ENCODE measurements at places on chromosomes 1 and 21.

GRCh38 chr1:243718893-243719292 is 131.2 kb downstream of the AKT3 start:
- DNase-seq, result no peak

- peak; percentile 67 for DNase-seq
These were observed 93.3 kb downstream of the PDE9A start for GRCh38 chr21:42746593-42747275.

GRCh38 chr1:15132965-15133364 is 20.6 kb upstream of the TMEM51 start:
- DNase-seq, result no peak

- DNase-seq, result no peak
These were observed 159.6 kb upstream of the COL11A1 start for GRCh38 chr1:103267893-103268292.

DNA sequence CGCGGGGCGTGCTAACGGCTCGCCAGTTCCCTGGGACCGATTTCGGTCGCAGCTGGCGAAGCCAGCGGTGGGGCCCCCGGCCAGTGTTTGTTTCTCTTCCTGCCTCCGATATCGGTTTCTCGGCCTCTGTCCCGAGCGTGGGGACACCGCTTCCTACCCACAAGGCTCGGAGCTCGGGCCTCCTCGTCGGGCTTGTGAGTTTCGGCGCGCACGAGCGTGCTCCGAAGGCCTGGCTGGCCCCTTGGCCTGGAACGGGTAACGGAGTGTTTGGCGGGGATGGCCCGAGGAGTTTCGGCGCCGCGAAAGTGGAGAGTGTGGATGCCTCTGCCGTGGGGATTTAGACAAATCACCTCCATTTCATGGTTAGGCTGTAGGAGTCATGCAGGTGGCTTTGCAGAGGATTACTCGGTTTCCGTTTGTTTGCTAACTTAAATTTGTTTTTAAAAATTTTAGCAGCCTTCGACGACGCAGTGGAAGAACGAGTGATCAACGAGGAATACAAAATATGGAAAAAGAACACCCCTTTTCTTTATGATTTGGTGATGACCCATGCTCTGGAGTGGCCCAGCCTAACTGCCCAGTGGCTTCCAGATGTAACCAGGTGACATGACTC is 559 bp downstream of the RBBP4 start:
- no peak for DNase-seq

GRCh38 chr1:182611787-182612186 is 7.6 kb upstream of the RGS16 start:
- DNase-seq, result no peak

DNA sequence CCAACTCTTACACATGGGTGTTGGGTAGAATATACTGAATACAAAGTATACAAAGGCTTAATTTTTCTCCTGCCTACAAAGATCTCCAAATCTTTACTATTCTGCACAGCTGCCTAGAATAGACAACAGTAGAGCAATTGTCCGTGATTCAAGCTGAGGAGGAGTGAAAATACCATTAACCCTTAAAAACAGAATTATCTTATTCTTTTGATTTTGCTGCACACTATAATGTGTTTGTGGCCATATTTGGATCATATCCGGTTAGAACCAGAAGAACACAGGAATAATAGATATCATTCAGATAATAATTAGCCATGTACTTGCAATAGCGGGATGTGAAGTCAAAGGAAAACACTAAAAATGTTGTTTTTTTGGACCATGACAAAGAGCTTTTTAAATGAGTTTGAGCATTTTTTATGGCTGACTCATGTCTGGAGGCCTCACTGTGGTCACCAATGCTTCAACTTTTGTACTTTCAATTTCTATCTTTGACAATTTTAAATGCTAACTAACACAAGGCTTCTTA is 197.6 kb upstream of the FOXD3 start:
- DNase-seq, result no peak

DNA sequence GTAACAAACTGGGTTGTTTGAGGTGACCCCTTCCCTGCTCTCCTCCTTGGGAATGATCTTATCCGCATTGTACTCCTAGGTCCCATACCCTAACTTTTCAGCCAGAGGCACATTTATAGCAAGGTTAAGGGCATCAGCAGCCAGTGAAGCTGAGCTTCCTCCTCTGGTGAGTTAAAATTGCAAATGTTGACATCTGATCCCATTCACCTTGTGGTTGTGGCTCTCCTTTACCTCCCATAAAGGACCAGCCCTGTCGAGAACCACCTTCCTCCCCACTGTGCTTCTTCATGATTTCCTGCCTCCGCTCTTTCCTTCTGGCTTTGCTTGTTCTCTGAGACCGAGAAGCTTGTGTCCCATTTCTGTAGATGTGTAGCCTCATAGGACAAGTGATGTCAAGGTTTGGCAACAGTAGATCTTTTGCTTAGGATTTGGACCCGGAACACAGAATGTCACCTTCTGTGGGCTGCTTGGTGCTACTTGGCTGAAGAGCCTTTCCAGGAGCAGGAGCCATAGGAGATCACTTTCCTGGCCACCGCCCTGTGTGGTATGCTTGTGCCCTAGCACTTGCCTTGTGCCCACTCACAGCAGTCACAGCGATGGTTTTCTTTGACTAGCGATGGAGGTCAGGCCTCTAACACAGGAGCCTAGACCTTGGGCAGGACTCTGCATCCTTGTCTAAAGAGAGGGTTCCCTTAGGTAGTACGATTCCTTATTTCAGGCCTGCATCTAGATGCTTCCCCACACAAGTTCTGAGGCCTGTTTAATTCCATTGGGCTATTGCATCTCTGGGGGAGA is 18.8 kb downstream of the SZRD1 start:
- no peak for DNase-seq

DNA sequence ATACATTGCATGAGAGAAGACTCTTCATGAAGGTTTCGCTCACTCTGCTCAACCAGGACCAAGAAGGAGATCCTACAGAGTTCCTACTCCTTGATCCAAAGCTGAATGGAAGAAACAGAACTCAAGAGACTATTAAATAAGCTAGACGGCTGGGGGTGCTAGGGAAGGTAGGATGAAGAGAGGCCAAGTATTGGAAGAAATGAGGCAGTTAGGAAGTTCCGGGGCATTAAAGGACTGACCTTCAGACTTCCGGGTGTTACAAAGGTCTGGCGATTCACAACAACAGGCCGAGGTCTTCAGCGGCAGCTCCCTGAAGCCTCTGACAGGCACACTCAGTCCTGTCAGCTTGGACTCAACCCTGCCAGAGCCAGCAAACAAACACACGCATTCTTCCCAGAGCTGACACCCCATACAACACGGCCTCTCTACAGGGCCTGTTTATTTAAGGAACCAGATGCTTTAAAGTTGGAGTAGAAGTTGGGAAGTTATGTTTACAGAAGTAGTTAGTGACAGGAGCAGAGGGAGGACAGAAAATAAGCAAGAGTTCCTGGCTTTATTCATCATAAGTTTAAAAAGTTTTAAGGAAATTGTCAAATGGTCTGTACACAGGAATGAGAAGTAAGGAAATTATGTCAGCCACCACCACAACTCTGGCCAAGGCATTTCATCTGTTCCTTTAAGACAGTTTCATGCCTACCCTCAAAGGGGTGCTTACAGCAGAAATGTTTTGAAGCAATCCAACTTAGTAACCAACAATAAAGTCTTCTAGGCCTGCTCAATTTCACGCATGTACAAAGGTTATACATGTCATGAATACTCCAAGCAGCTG is 4.7 kb downstream of the SORT1 start:
- no peak for DNase-seq

- peak; percentile 51 for DNase-seq
These were observed 28.8 kb upstream of the PPP2R5A start for GRCh38 chr1:212256369-212256768.

GRCh38 chr1:158992787-158993312 is 16.9 kb upstream of the IFI16 start:
- no peak for DNase-seq

GRCh38 chr1:246032031-246032551 is 475.0 kb downstream of the SMYD3 start:
- DNase-seq, result no peak

DNA sequence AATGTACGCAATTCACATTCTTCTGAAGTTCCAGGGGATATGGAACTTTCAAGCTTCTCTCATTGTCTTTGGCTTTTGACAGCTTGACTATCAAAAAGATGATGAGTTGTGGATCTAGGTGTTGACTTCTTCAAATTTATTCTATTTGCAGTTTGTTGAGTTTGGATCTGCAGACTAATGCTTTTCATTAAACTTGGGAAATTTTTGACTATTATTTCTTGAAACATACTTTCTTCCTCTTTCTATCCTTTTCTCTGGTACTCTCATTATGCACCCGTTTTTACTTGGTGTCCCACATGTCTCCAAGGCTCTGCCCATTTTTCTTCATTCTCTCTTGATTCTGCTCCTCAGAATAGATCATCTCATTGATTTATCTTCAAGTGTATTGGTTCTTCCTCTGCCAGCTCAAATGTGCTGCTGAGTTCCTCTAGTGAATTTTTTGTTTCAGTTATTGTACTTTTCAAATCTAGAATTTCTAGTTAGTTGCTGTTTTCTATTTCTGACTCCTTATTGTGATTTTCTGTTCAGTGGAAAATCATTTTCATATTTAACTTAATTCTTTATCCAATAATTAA is 49.4 kb downstream of the CYP2J2 start:
- DNase-seq, result no peak

GRCh38 chr1:107724648-107725047 is 240.3 kb downstream of the VAV3 start:
- no peak for DNase-seq

DNA sequence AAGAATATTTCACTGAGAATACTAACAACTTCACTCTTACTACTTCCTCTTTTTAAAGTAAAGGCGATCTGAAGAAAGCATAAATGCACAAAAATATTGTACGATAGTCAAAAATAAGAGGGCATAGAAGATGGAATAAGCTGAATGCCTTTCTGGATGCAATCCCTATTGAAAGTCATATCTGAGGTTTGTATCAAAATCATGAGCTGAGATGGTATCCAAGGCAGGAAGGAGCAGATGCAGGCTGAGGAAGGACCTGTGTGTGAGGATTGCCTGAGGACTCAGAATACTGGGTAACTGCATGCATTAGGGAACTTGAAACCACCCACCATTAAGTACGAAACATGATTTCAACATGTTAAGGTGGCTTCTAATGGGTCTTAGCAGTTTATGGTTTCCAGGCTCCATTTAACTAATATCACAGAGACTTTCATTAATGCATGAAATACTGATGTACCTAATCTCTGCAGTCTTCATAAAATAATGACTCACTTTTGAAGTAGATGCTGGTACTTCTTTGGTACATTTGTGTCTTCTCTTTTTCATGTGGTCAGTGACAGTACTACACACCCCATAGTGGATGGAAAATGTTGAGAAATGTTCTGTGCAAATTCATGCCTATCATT is 29.6 kb upstream of the RGS1 start:
- DNase-seq, result no peak

- no peak for DNase-seq
These were observed 36.9 kb upstream of the COA6 start for GRCh38 chr1:234336359-234336758.

- DNase-seq, result no peak
These were observed 68.9 kb downstream of the DUSP10 start for GRCh38 chr1:221672965-221673364.

DNA sequence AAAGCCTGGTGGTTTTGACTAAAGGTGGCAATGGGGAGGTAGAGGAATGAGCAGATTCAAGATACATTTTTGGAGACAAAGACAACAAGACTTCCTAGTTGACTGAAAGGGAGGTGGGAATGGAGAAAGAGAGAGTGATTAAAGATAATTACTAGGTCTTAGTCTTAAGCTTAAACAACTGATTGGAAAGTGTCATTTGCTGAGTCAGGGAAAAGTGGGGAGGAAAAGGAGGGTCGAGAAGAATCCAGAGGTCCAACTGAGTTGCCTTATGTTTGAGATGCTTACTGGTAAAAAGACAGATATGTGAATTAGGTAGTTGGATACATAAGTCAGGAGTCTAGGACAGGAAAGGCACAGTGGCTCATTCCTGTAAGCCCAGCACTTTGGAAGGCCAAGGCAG is 179.3 kb downstream of the RGS7 start:
- DNase-seq, result no peak

DNA sequence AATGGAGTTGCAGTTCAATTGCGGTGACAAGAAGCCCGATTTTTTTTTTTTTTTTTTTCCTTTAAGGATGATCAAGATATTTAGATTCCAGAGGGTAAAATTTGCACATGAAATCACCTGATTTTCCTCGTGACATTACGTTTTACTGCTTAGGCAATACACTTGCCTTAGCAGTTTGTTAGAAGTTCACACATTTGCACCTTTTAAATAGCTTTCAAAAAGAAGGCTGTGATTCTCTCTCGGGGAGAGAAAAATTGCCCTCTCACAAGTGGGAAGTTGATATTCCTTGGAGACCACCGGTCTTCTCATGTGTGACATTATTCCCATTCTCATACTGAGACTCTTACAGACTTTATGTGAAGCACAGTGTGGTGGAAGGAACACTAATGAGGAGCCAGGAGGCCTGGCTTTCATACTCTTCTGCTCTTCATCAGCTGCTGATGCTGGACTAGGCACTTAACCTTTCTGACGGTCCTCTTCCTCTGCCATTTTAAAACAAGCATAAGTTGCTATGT is 69.8 kb upstream of the HSPA13 start:
- DNase-seq, result no peak

DNA sequence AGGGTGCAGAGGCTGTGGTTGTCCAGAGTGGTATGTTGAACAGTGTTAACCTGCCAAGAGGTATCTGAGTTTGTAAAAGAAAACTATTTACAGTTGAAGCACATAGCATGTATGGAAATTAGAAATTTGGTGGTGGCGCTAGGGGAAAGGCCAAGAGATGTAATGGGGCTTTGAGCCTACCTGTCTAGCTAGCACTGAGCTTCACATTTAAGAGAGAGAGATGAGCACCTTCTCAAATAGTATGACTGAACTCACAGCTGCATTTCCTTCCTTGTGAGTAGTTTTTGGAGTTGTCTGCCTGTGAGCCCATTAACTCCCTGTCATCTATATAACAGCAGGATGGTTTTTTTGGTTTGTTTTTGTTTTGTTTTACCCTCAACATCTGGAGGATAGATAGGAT is 4.0 kb downstream of the CLIC4 start:
- DNase-seq, result no peak

GRCh38 chr1:15181564-15181963 is 28.0 kb downstream of the TMEM51 start:
- DNase-seq, result no peak

- DNase-seq, result no peak
These were observed 68.1 kb upstream of the APP start for GRCh38 chr21:26238646-26239045.
